Stimulated activated CD8-positive, alpha-beta memory T cell treated with anti-CD3 and anti-CD28 coated beads, Interleukin-7, amount 100 ng/mL, for 4 hours (primary cell): ENCODE measurements at places on chromosomes 6 and 20.

DNA sequence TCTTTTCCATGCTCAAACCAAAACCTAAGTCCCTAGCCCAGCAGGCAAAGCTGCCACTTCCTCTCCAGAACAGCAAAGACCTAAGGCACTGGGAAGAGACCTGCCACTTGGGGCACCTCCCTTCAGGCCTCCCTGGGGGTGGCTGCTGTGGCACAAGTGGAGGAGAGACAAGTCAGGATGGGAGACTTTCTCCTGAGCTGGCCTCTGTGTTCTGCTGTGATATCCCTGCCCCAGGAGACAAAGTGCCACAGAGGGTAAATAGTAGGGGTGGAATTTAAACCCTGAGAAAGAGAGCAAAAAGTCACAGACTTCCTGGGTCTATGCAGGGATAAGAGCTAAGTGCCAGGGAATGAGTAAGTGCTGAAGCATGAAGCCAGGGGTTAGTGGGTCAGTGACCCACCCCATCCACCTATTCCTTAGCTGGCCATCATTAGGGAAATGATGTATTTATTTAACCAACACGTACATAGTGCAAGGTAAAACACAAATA is 84.2 kb downstream of the MRPL14 start:
- no peak for DNase-seq

DNA sequence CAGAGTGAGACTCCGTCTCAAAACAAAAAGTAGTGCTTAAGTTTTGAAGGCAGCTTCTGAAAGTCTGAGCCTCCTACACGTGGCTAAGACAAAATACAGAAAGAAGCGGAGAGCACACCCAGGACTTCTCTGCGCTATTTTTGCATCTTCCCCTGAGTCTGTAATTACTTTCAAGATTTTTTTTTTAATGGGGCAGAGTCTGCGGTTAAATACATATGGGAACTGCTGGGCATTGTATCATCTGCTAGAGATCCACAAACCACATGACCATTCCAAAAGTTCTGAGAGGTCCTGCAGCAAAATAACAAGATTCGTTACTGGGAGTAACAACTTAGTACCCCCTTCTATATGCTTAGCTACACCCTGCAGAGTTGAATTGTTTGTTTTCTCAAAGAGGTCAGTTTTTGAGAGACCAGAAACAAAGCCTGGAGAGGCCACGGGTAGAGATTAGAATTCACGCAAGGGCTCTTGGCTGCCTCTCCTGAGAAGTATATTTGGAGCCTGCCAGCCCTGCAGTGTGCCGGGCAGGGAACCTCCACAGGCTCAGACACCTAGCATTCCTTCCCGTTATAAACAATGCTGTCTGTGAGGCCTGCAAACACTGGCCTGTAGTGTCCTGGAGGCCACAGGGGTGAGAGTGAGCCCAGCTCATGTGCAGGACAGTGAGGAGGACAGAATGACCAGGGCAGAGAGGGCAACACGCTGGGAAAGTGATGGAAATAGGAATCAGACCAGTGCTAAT is 48.2 kb upstream of the FAM50B start:
- no peak for DNase-seq

DNA sequence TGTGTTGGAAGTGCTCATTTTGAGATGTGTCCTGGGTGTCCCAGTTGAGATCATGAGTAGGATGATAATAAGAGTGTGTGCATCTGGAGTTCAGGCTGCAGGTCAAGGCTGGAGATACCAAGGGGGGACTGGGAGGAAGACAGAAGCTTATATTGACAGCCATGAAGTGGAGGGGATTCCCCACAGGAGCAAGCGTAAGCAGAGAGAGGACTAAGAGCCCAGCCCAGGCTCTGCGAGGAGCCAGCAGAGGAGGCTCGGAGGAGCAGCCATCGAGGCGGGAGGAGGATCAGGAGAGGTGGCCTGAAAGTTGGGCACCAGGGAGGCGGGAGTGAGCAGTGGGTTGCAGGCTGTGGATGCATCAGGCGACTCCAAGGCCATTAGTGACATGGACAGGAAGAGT is 116.2 kb downstream of the SLC24A3 start:
- no peak for DNase-seq

- no peak for DNase-seq
Observed at GRCh38 chr6:107244082-107244741, 128.9 kb upstream of the BEND3 start.

GRCh38 chr6:49348561-49348960 is 114.5 kb downstream of the MMUT start:
- no peak for DNase-seq

DNA sequence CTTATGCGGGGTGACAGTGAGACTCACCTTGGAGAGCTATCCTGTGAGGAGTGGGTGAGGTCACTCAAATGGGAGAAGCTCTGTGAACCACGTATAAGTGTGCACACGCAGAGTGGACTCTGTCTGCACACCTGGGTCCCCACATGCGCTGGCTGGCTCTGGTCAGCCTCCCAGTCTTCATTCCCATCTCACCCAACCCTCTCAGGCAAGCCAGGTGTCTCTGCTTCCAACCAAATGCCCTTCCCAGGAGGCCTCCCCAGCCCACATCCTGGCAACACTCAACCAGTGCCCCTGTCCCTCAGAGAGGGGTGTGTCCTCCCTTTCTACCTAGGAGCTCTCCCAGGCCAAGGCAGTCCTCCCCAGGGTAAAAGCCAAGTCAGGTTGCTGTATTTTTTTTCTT is 8.0 kb upstream of the PI16 start:
- no peak for DNase-seq

DNA sequence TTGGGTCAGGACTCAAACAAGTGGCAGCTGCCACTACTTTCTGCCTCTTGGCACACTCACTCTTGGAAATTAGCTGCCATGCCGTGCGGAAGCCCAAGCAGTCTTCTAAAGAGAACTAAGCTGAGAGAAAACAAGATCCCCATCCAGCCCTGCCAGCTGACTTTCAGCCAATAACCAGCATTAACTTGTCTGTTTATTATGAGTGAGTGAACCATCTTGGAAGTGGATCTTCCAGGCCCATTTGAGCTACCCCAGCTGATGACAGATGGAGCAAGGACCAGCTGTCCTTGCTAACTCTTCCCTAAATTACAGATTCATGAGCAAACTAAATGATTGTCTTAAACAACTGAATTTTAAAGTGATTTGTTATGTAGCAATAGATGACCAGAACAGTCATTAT is 73.9 kb upstream of the RBM24 start:
- DNase-seq = no peak

DNA sequence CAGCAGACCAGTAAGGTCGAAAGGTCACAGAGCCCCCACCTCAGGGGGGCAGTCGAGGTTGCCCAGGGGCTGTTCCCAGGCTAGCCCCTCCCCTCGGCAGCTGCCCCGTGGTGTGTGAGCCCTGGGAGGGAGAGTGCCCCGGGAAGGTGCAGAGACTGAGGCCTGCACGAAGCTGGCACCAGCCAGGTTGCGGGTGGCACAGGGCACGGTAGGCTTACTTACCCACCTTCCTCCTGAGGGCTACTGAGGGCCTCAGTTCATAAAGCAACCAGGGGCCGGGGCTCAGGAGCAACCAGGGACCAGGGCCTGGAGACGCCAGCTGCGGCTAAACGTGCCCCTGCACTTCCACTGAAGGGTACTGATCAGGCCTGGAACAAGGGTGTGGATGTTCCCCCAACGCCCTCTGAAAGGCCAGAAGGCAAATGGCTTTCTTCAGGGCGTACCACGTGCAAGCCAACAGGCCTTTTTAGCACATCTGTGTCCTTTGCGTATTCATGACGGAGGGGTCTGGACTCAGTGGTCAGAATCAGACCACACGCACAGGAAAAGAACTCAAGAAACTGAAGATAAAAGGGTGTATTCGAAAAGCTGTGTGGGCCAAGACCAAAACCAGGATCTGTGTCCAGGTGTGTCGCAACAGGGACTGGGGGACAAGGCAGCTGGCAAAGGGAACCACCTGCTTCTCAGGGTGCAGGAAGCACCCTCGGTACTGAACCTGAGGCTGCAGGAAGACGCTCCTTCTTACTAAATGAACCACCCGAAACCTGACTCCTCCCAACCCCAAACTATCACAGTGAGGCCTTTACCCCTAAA is 24.5 kb upstream of the TCFL5 start:
- no peak for DNase-seq

DNA sequence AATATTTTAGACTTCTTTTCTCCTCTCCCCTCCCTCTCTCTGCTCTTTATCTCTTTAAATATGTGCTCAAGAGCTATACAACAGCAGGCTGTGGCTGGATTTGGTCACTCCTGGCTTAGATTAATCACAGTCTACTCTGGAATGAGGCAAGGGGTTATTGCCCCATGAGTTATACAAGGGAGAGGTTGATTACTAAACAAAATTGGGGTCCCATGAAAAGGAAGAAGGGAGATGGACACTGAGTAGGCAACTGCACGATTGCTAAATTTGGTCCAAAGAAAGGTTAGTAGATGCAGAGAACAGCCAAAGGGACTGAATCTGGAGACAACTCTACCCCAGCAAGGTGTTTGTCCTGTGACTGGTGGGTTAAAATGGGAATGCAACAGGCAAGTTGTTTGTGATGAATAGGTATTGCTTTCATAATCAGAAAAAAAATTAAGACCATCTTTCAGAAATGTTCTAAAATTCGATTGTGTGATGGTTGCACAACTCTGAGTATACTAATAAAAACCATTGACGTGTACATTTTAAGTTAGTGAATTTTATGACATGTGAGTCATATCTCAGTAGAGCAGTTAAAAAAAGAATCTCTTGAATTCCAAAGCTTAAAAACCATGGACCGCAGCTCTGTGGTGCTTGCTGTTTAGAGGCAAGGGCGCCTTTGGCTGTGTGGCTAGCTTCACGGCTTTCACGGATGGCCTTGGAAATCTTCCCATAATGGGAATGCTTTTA is 57.1 kb downstream of the KIZ start:
- DNase-seq = no peak

DNA sequence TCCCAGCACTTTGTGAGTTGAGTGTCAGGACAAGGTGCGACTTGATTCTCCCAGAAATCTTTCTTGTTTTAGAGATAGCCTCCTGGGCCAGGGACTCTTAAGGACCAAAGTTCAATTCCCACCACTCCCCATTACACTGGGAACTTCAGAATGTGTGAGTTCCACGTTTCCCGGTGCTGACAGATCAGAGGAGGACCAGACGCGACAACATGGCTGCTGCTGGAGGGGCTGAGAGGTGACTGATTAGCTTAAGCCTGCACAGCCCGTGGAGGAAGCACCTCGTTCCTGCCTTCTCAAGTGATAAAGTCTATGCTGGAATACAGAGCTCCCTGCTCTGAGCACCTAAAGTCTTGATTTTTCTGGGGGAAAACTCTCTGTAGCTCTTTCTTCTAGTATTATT is 175.2 kb upstream of the FERMT1 start:
- DNase-seq = no peak

GRCh38 chr6:167704396-167704901 is 122.3 kb upstream of the AFDN start:
- DNase-seq = no peak

DNA sequence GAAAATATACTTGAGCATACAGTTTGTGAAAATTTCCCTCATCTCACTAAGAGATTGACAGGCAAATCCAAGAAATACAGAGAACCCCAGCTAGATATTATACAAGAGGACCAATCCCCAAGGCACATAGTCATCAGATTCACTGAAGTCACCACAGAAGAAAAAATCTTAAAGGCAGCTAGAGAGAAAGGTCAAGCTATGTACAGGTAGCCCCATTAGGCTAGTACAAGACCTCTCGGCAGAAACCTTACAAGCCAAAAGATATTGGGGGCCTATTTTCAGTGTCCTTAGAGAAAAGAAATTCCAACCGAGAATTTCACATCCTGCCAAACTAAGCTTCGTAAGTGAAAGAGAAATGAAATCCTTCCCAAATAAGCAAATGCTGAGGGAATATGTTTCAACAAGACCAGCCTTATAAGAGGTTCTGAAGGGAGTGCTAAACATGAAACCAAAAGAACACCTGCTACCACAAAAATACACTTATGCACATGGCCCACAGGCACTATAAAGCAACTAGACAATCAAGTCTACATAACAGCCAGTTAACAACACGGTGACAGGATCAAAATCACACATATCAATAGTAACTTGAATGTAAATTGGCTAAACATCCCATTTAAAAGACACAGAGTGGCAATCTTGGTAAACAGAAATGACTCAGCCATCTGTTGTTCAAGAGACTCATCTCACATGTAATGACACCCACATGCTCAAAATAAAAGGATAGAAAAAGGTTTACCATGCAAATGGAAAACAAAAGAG is 96.3 kb downstream of the FHL5 start:
- no peak for DNase-seq

GRCh38 chr20:7499201-7499600 is 441.1 kb downstream of the HAO1 start:
- DNase-seq = no peak

DNA sequence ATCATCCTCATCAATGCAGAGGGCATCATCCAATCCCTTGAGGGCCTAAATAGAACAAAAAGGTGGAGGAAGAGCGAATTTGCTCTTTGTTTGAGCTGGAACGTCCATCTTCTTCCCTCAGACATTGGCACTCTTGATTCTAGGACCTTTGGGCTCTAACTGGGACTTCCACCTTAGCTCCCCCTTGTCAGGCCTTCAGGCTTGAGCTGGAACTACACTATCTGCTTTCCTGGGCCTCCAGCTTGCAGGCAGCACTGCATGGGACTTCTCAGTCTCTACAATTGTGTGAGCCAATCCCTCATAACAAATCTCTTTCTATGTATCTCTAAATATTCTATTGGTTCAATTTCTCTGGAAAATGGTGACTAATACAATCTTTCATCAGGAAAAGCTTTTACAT is 155.4 kb downstream of the MCHR2 start:
- no peak for DNase-seq

DNA sequence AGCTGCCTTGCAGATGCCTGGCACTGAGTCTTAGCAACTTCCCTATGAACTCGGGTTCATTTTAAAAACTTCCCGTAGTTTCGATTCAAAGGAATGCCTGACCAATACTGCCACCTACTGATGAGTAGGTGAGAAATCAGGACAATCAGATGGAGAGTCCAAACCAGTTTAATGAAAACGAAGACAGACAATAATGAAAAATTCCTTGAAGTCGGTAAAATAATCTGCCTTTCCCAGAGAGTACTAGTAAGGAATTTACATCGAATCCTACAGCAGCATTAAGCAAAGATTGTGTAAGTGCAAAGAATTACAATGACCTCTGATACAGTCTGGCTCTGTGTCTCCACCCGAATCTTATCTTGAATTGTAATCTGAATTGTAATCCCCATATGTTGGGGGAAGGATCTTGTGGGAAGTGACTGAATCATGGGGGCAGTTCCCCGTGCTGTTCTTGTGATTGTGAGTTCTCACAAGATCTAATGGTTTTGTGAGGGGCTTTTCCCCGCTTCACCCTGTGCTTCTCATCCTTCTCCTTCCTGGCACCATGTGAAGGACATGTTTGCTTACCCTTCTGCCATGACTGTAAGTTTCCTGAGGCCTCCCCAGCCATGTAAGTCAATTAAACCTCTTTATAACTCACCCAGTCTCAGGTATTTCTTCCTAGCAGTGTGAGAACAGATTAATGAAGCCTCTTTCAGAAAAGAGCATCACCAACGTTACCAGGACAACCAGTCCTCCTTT is 134.4 kb downstream of the ARHGAP18 start:
- DNase-seq = no peak
